T1000 (cell line): ENCODE measurements at places on chromosomes 5 and 9.

- no peak for DNase-seq
These were observed 123.3 kb downstream of the TLR4 start for GRCh38 chr9:117827456-117827855.

GRCh38 chr9:130182381-130182909 is 10.2 kb downstream of the NCS1 start:
- DNase-seq, result no peak

DNA sequence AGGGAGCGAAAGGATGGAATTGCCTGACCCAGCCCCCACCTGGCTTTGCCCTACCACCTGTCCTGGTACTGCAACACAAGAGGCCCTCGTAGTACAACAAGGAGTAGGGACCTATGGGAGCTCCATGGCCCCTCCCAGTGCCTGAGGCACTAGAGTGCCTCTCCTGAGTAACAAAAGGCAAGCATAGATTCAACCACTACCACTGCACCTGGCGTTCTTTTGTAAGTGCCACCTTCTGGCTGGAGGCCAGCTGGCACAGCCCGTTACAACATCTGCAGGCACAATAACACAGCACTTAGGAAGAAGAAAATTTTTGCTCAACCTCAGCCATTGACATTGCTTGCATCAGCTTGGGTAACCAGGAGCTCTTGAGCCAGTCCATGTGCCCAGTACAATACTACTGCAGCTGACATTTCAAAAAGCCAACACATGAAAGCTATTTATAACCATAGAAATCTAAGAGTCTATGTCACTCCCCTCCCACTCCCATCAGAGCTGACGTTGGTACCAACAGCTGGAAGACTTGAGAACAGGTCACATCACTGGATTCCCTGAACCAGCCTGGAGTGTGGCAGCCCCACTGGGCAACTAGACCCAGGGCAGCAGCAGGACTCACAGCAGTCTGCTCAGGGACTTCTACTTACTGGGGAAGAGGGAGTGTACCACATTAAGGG is 17.7 kb upstream of the FAM174A start:
- DNase-seq, result no peak

- no peak for DNase-seq
These were observed 18.6 kb upstream of the NPM1 start for GRCh38 chr5:171369056-171369455.

DNA sequence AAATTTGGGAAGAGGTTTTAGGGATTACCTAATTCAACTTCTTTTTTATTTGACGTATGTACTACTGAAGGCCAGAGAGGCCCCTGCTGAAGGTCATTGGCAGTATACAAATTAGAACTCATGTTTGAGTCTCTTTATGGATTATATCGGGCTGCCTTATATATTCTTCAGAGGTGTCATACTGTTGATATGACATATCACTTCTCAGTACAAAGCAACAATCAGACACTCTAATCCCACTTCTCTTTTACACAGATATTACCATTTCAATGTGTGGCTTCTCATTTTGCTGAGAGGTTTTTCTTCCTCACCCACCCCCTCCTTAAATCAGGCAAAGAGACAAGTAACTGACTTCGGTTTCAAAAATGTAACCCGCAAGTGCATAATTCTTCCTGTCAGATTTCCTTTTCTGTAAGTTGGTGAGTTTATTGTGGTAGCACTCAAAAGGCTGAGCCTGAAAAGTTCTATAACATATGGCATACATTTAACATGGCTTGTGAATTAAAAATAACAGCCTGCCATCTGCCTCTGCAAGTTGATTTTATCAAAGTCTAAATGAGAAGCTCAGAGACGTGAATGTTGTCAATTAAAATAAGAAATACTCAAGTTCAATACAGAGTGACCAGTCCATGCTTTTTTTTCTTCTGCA is 163.6 kb upstream of the RORB start:
- DNase-seq, result no peak

GRCh38 chr5:158761161-158761560 is 338.6 kb downstream of the EBF1 start:
- no peak for DNase-seq

DNA sequence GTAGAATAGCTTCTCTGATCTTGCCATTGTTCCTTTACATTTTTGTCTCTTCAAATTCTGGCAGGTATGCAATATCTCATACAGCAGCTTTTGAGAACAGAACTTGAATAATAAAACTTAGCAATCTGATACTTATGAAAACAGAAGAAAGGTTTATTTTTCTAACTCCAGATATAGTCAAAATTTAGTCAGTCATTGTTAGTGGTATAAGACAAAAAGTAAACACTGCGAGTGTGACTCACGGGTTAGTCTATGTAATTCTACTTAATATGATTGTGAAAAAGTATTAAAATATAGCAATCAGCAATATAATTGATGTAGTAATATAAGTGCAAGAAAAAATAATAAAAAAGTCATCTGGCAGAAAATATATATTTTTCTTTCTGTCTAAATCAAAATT is 910.4 kb downstream of the DNAH5 start:
- DNase-seq, result no peak

DNA sequence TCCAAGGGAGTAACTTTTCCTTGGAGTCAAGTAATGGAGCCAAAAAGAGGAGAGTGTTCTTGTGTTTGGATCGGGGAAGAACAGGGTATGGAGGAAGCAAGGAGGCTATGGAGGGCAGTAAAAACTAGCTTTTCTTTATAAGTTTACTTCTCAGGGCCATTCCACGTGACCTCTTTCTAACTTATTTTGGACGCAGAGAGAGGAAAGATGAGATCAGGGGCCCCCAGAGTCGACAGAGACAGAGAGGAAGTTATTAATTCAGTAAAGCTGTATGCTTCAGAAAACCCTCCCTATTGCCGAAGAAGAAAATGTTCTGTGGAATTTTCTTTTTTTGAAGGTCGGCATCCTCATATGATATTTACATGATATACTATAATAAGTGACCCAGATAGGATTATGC is 233.8 kb upstream of the MPDZ start:
- DNase-seq, result no peak

DNA sequence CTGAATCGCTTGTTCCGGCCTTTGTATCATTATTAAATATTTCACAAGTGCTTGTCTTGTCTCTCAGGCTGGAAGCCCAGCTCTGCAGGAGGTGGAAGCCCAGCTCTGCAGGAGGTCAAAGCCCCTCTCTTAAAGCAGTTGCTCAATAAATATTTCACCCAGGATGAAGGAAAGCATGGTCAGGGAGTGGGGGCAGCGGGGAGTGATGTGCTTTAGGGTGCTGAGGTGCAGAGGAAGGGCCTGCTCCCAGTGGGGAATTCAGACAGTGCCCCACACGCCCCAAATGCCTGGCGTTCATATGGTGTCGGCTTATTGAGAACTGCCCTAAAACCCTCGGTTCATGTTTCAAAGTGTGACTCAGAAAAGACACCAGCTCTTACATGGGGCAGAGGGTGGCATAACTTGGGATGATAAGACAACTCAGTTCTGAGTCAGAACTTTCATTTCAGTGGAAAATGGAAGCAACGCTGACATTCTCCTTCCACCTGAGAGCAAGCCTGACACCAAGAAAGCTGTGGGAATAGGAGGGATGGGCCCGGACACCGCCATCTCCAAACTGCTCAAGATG is 114.3 kb upstream of the DAP start:
- peak; percentile 20 for DNase-seq

DNA sequence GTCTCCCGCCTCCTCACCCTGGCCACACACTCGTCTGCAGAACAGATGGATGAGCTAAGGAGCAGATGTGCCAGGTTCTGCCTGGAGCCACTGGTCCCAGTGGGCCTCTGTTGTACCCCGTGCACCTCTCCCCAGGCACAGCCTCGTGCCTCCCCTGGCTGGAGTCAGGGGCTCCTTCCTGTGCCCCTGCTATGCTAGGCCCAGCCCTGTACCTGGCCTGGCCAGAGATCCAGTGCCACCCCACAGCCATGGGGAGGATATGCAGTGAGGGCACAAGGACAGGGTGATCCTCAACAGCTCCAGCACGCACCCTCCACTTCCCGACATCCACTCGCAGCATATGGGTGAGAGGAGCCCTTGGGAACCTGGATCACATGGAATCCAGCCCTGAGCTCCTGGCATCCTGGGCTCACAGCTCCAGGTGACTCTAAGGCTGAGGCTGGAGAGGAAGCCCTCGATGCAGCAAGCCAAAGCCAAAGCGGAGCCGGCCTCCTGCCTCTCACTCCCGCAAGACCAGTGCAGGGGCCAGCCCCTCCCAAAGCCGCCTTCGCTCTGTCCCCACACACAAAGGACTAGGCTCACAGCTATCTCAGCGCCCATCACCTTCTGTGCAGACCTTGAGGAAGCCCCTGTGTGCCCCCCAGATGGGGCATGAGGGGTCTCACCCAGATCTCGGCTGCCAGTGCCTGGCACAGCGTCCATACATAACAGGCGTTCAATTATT is 23.7 kb upstream of the ADAMTS2 start:
- no peak for DNase-seq

DNA sequence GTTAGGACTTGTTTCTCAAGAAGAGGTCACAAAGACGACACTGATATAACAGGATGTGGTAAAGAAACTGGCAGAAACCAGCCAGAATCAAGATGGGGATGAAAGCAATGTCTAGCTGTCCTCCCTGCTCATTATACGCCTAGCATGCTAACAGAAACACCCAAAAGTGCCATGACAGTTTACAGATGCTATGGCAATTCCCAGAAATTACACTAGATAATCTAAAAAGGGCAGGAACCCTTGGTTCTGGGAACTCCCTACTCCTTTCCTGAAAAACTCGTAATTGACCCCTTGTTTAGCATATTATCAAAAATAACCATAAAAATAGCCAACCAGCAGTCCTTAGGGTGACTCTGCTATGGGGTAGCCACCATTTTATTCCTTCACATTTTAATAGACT is 10.9 kb upstream of the MRPS30 start:
- DNase-seq, result no peak

- peak; percentile 6 for DNase-seq
These were observed 727 bp downstream of the SMAD5 start for GRCh38 chr5:136133222-136133921.
